ENCODE measurements at places on chromosomes 2 and 18. TPM values are rescaled to one million over a fixed set of nuclear protein-coding genes. Genes with fewer than 3 reads are reported as not detected.
A peak's percentile ranks its signal among the peaks of the same experiment; 100 is the strongest.

The CTAGE1 gene
- not detected for total RNA-seq

The GATA6 gene
- total RNA-seq: 182 TPM

The BOLA3 gene
- 97.0 TPM for total RNA-seq

The TMEM37 gene
- 1.5 TPM for total RNA-seq

DNA sequence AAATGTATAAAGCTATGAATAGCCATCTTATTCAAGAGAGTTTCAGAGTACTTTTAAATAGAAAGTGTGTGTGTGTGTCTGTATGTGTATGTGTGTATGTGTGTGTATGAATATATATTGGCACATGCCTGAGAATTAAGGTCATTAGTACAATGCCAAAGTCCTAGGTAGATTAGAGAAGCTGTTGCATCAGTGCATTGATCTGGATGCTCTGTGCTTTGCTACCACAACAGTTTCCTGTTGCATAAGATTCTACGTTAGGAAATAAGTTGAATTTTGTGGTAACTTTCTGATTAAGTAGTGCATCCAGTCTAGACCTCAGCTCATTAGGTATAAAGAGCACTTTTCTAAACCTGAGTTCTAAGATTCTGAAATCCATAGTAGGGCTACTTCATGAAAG lies 1102.8 kb upstream of the KLHL29 start:
- no peak for DNase-seq

GRCh38 chr2:12533337-12534005 lies 183.3 kb upstream of the TRIB2 start:
- no peak for DNase-seq

DNA sequence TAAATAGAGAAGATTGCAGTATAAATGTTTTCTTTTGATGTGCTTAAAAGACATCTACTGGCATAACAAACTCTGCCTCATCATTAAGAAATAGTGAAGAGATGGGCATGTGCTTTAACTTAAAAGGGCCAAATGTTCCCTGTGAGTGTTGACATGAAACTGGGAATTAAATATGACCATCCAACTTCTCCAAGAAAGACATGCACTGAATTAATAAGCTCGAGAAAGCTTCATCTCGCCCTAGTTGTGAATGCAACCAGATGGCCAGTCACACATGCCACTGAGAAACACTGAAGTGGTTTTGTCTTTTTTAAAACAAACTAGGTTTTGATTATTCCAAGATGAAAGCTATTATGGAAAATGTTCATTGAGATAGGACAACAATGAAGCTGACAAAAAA lies 479.2 kb downstream of the RIT2 start:
- DNase-seq: no peak

- DNase-seq: no peak
These were observed 37.1 kb downstream of the ANKRD44 start for GRCh38 chr2:197273485-197273884.

DNA sequence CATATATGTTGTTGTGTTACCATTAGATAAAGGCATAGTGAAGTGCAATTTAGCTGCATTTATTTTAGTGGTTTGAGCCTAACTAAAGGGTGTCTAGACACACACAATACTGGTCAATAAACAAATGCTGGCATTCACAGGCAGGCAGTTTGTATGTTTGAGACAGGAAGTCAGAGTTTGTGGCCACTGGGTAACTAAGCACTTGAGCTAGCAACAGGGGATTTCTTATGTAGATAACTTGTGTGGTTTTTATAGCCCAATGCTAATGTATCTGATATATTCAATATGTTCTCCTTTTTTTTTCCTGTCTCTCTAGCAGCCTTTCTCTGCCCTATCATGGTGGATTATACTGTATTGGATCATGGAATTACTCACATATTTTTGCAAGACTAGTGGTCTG lies 38.1 kb downstream of the LRRTM4 start:
- DNase-seq: no peak

DNA sequence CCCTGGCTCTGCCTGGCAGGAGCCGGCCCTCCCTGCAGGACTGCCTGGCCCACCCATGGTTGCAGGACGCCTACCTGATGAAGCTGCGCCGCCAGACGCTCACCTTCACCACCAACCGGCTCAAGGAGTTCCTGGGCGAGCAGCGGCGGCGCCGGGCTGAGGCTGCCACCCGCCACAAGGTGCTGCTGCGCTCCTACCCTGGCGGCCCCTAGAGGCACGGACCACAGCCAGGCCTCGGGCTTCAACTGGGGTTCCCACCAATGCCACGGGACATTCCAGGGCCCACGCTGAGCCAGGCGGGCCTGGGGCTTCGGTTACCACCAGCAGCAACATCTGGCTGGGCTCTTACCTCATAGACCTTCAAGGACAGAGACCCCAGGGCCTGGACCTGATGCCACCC lies 6.1 kb upstream of the GMPPA start:
- no peak for DNase-seq

GRCh38 chr2:150101947-150102346 lies 385.5 kb downstream of the RND3 start:
- no peak for DNase-seq

DNA sequence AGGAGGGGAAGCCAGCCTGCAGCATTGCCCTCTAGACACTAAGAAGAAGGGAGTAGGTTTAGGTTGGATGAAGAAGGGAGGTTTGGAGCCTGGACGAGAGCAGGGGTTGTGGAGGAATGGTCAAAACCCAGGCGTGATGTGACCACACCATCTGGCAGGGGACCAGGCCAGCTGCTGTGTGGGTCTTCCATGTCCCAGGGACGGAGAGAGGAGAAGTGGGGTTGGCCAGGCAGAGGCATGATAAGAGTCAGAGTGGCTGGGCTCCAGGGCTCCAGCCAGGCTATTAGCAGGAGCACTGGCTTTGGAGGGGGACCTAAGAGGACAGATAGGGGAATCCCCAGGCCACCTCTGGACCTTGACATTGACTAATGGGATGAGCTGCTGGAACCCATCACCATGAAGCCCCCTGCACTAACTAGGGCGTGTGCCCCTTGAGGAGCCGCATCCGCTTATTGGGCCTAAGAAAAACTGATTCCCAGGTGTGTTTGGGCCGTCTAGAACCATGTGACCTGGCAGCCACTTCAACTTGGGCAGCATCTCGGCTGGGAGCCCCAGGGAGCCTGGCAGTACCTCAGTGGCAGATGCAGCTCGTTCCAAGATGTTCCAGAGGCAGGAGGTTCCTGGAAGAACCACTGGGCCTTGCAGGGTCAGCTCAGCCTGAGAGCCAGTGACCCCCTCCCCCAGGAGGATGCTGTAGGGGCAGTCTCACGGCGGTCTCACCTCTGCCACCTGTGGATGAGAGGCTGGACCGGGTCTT lies 235.1 kb downstream of the AGAP1 start:
- peak; percentile 15 for DNase-seq

- no peak for DNase-seq
These were observed 15.0 kb upstream of the ACMSD start for GRCh38 chr2:134823431-134823830.

DNA sequence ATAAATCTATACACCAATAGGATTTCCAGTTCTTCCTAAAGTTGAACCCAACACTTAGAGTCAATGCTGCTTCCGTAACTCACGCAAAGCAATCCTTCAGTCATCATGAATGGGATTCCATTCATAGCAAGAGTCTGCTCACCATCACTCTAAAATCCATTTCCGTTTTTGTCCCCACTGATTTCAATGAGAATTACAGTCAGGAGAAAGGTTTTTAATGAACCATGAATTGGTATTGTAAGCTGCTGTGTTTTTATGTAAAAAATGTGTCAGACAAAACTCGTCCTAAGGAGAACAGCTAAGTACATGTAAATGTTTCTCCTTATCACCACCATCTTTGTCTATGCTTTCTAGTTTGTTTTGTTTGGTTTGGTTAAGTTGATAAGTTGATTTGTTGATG lies 391.5 kb downstream of the IRS1 start:
- no peak for DNase-seq

DNA sequence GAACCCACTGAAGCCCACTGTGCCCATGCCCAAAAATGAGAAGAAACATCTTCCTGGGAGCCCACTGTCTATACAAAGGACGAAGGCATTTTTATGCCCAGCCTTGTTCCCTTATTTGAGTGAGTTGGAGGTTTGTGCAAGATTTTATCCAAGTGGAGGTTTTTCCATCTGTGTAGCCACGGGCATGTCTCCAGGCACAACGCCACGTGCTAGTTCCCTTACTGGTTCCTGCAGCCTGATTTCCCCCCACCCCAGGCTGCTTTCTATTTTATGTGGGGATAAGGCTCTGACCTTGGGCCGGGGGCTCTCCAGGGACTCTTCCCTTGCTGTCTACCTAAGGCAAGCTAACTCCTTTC lies 22.2 kb upstream of the TXNL4A start:
- no peak for DNase-seq

DNA sequence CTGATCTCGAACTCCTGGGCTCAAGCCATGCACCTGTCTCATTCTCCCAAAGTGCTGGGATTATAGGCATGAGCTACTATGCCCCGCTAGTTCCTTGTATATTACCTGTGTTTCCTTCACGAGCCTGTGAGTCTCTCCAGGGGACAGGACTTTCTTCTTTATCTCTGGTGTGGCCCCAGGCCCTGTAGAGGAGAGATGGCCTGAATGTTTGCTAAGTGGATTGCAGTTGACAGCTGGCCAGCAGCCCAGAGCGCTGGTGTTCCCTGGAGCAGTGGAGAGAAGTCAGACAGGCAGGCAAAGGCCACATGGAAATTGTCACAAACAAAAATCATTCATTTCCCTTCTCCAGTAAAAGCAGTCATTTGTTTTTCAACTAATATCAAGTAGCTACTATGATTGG lies 17.9 kb downstream of the LPIN1 start:
- no peak for DNase-seq

GRCh38 chr2:233470011-233470687 lies 96.4 kb downstream of the USP40 start:
- DNase-seq: no peak

DNA sequence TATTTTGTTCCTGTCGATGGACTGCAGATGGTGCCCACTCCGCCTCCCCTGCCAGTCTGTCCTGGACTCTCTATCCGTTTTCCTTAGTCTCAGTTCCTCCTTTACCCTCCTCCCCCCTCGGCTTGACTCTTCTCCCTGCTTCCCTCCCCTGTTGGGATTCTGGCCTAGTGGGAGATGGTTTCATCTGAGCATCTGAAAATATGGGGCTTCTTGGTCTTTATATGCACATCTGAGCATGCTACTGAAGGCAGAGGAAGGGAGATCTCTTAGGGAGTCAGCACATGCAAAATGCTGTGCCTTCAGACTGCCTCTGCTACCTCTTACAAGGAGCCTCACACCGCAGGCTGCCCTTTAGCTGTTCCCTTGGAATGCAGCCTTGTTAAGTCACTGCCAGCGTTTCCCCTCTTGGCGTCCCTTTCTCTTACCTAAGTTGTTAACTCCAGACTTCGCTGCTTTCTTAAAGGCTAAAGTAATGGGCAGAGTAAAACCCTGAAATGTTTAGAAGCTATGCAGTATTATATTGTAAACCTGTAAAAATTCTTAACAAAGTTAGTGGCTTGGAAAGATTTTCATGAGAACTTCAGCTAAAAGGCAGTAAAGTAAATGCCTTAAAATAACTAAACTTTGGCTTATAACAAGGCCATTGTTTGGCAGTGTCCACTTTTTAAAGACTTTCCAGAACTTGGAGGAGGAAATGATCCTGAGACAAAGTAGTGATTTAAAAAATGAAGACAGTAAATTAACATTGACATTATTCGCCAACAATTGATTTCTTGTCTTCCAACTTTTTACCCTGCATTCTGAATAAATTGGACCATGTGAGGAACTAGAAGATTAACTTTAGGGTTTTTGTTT lies 49.8 kb downstream of the LDLRAD4 start:
- peak; percentile 47 for DNase-seq

- DNase-seq: no peak
These were observed 377.2 kb upstream of the LRATD1 start for GRCh38 chr2:14255135-14255820.

- no peak for DNase-seq
These were observed 206.4 kb downstream of the DLGAP1 start for GRCh38 chr18:4248686-4249085.

DNA sequence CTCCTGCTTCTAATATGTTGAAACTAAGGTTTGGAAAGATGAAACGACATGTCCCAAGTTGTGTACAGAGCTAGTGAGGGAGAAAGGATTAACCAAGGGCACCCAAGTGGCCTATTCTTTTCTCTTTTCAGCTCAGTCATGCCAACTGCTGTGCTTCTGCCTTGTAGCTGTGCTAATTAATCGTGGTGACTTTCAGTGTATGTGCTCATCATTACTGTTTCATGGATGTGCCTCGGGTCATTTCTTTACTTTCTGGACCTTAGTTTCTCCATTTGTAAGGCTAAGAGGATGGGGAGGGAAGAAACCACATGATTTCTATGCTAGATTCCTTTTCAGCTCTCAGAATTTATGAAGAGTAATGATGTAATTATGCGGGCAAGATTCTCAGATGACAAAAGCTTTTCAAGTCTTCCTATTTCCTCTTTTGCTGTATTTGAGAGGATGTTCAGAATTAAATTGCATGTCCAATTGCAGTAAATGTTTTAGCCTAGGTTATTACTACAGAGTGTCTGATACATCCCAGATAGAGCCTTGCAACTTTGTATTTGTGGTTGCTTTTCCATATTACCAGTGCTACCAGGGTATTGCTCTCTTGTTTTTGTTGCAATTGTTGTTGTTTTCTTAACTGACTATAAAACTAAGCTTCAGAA lies 621.2 kb downstream of the CNTNAP5 start:
- no peak for DNase-seq

- no peak for DNase-seq
These were observed 75.3 kb upstream of the CHN1 start for GRCh38 chr2:175080479-175080878.

- peak; percentile 91 for DNase-seq
These were observed 78.6 kb upstream of the ZFP36L2 start for GRCh38 chr2:43305012-43305411.

DNA sequence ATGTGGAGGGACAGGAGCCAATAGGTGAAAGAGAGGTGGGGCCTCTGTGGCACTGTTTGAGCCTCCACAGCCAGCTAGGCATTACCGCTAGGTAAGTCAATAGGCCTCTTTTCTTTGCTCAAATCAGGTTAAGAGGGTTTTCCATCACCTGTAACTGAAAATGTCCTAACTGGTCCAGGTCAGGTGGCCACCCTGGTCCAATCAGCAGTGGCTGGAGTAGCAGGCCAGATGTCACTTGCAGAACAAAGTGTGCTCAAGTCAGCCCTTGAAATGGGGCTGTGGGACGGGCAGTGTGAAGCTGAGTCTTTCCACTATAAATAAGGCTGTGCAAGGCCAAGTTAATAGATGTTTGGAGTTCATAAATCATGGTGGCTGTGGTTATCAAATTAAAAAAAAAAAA lies 20.9 kb downstream of the FBXO36 start:
- DNase-seq: no peak
